Small intestine (tissue), 16 donors: ENCODE measurements at places on chromosomes 2 and 18.

DNA sequence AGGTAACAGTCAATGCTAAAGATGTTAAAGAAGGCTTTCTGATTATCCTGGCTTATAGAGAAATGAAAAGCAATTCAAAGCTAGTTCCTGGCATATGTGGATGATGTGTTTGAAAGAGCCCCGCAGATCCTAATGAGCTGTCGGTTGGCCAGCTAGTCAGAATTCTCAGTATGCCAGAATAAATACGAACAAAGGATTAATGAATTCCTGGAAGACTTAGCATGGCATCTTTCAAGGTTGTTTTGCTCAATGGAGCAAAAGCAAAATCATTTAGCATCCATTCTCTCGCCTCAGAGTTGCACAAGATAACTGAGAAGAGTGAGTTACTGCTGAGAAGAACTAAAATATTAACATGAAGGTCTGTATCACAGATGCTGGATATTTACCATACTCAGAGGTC lies 307.6 kb downstream of the RIT2 start:
- no peaks in the 10 kb centered on the region for H3K36me3 ChIP-seq
- H3K4me1 ChIP-seq = no peaks in the 10 kb centered on the region
- no peak for DNase-seq
- no peak overlapping the region for H3K4me3 ChIP-seq
- no peak overlapping the region for H3K27ac ChIP-seq

GRCh38 chr18:28372186-28372585 lies 195.3 kb upstream of the CDH2 start:
- no peaks in the 10 kb centered on the region for H3K36me3 ChIP-seq
- no peak overlapping the region for H3K4me3 ChIP-seq
- DNase-seq = no peak
- no peak overlapping the region for H3K27ac ChIP-seq
- H3K4me1 ChIP-seq = no peaks in the 10 kb centered on the region

DNA sequence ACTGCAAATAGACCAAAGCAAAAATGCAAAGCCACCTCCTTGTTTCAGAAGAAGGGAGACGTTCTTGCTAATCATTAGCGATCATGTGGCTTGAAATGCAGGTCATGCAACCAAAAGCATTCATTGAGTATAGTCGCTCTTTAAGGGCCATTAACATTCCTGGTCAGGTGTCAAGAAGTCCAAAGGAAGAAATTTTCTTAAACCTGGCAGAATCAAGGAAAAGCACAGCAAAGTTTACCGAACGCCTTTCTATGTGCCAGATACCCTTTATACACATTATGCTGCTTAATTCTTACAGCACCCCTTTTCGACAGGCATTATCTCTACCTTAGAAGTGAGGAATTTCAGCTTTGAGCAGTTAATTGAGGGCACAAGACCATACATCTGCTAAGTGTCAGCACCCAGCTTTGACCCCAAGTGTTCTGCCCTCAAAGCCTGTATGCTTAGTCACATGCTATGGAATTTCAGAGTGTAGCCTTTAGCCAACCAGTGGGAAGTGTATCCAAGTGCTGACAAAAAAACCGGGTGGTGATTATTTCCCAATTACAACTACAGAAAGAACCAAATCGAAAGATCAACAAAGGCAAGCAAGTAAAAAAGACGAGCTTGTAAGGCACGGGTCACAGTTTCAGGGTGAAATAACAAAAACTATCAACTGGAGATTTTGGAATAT lies 70.8 kb downstream of the EPHA4 start:
- no peak overlapping the region for H3K27ac ChIP-seq
- no peak for DNase-seq
- H3K36me3 ChIP-seq = no peaks in the 10 kb centered on the region
- H3K27me3 ChIP-seq = no peaks in the 10 kb centered on the region
- no peak overlapping the region for H3K4me3 ChIP-seq

DNA sequence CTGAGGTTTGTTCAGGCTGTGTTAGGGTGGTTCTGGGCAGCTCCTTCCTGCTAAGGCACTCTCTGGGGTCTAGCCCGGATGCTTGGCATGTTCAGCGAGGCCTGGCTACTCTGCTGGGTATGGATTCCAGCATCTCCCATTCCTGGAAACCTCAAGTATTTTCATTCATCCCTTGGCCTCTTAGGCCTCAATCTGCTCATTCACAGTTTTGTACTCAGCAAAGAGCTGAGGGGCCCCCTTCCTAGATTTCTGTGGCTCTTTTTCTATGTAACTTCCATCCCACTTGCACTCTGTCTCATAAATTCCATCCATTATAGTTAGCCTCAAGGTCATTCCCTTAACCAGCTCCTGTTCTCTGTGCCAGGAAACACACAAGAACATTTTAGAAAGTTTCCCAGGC lies 798.8 kb upstream of the HS6ST1 start:
- no peaks in the 10 kb centered on the region for H3K27me3 ChIP-seq
- no peak for DNase-seq
- H3K27ac ChIP-seq = no peak overlapping the region
- no peaks in the 10 kb centered on the region for H3K4me1 ChIP-seq

DNA sequence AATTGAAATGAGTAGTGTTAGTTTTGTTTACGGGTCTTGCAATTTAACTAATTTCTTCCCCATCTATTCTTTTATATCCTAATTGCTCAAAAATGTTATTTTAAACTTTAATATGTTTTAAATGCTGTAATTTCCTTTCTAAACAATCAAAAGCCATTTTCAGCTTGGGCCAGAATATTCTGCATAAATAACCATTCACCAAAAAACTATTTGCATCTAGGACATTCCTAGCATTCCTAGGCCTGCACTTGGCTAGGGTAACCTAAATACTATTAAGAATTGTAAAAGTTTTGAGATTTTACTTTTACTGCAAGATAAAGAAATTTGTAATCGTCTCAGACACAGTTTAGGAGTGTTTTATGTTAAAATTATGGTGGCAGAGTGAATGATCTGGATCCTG lies 7.8 kb upstream of the ETAA1 start:
- no peaks in the 10 kb centered on the region for H3K27me3 ChIP-seq
- H3K4me1 ChIP-seq = no peaks in the 10 kb centered on the region

DNA sequence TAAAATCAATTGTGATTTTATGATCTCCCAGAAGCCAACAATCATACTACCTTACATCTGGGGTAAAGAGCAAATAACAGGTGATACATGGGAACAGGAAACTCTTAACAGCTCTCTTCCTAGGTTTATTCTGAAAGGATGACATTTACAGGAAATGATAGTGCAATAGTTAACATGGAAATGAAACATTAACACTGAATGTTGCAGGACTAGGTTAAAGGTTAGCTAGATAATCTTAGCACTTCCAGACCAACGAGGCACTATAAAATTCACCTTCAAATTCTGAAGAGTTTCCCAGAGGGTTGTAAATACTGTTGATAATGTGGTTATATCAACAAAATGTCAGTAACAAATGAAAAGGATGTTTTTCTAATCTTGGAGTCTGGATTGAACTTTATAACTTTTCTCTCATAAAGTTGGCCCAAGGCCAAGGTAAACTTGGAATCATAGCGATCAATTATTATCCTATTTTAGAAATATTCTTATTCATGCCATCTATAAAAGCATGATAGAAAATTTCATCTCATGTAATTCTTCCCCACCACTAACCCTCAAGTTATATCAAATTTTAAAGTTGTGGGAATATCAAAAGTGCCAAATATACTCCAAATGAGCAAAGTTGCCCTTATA lies 32.9 kb upstream of the GCG start:
- no peaks in the 10 kb centered on the region for H3K27me3 ChIP-seq
- no peak overlapping the region for H3K4me3 ChIP-seq
- no peaks in the 10 kb centered on the region for H3K36me3 ChIP-seq
- no peak overlapping the region for H3K27ac ChIP-seq

GRCh38 chr18:12973562-12974213 lies 17.5 kb upstream of the CEP192 start:
- DNase-seq = no peak
- H3K4me3 ChIP-seq = no peak overlapping the region
- H3K36me3 ChIP-seq = peaks cover 46% of the 10 kb centered on the region
- H3K27ac ChIP-seq = no peak overlapping the region

DNA sequence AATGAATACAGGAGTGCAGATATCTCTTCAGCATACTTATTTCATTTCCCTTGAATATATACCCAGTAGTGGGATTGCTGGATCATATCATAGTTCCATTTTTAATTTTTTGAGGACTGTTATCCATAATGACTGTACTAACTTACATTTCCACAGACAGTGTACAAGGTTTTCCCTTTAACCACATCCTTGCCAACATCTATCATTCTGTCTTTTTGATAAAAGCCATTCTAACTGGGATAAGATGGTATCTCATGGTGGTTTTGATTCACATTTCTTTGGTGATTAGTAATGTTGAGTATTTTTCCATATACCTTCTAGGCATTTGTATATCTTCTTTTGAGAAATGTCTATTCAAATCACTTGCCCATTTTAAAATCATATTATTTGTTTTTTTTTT lies 325.2 kb downstream of the CYP26B1 start:
- H3K27me3 ChIP-seq = no peaks in the 10 kb centered on the region
- H3K4me1 ChIP-seq = no peaks in the 10 kb centered on the region
- H3K27ac ChIP-seq = no peak overlapping the region
- no peak overlapping the region for H3K4me3 ChIP-seq
- no peaks in the 10 kb centered on the region for H3K36me3 ChIP-seq

GRCh38 chr2:198055716-198056115 lies 251.3 kb downstream of the PLCL1 start:
- H3K4me3 ChIP-seq = no peak overlapping the region
- no peaks in the 10 kb centered on the region for H3K36me3 ChIP-seq
- H3K27ac ChIP-seq = no peak overlapping the region

DNA sequence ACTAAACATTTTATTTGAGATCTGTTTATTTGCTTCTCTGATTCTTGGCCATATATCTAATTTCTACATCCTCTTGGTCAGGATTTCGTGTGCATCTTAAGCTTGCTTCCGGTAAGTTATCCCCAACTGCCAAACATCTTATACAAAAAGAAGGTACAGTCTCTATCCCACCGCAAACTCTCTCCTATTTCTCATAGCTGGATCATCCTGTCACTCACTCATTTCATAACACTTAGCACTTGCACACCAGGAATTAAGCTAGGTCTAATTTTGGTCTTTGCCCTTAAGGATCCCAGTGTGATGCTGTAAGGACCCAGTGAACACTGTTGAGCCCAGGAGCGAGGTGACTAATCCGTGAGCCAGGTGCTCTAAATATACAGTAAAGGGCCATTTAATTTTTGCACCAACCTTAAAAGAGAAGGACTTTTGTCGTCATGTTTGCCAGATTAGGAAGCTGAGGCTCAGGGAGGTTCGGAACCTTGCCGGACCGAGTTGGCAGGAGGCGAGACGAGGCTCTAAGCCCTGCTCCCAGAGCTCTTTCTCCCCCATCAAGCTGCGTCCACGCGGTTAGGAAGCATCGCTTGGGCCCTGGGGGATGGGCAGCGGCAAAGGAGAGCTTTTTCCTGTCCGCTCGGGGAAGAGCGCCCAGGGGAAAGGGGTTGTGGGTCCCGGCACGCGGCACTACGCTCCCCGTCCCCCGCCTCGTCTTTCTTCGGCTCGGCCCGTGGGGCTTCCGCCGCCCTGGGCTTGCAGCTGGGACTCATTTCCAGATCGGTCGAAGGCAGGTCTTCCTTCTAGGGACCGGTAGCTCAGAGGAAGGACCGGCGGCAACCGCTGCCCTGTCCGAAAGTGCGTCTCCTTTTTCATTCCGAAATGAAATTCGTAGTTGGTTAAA lies 4.1 kb upstream of the ITPRIPL1 start:
- peak; percentile 56 for DNase-seq
- H3K4me1 ChIP-seq = no peaks in the 10 kb centered on the region
- no peaks in the 10 kb centered on the region for H3K36me3 ChIP-seq
- no peaks in the 10 kb centered on the region for H3K27me3 ChIP-seq
- H3K4me3 ChIP-seq = peak overlapping the region; percentile 58
- peak overlapping the region; percentile 46 for H3K27ac ChIP-seq
